ENCODE measurements at places on chromosomes 3 and 15. TPM values are rescaled to one million over a fixed set of nuclear protein-coding genes. Genes with fewer than 3 reads are reported as not detected.

Gene LRRC2
- not detected for total RNA-seq

Gene TRH
- not detected for total RNA-seq

Gene GPR87
- total RNA-seq = not detected

Gene DPPA2
- not detected for total RNA-seq
